LHCN-M2 (cell line): ENCODE measurements at places on chromosomes 7 and 10. TPM values are rescaled to one million over a fixed set of nuclear protein-coding genes. Genes with fewer than 3 reads are reported as not detected.

GTF2I gene
- 144 and 180 TPM in 2 replicates for total RNA-seq

ZNF488 gene
- 0.11 TPM in 1 of 2 replicates, not detected in the other for total RNA-seq

COMTD1 gene
- 11.5 and 11.7 TPM in 2 replicates for total RNA-seq

ITPRID1 gene
- not detected in 2 replicates for total RNA-seq

ZCWPW1 gene
- 1.9 and 4.2 TPM in 2 replicates for total RNA-seq

MYOZ1 gene
- not detected in 2 replicates for total RNA-seq

STEAP1B gene
- total RNA-seq: not detected in 2 replicates

DNA sequence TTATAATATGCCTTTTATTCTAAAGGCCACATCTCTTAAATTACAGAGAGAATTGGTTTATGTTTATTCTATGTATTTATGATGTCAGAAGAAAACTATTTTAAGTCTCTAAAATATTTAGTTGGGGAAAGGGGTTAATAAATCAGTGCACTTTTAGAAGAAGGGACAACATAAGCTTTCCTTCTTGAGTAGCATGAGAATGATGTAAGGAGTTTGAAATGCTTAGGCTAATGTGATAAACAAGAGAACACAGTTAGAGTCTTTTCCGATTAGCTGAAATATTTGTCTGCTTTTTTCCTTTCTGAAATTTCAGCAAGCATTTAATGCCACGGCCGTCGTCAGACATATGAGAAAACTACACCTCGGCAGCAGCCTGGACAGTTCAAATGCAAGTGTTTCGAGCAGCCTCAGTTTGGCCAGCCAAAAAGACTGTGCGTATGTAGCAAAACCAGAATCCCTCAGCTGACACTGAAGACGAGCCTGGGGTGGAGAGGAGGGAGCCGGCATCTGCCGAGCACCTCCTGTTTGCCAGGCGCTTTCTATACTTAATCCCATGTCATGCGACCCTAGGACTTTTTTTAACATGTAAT lies 176.2 kb downstream of the CCDC3 start:
- no peak for DNase-seq

- DNase-seq: no peak
Measured at GRCh38 chr7:37032258-37032601, 307.9 kb upstream of the AOAH start.

DNA sequence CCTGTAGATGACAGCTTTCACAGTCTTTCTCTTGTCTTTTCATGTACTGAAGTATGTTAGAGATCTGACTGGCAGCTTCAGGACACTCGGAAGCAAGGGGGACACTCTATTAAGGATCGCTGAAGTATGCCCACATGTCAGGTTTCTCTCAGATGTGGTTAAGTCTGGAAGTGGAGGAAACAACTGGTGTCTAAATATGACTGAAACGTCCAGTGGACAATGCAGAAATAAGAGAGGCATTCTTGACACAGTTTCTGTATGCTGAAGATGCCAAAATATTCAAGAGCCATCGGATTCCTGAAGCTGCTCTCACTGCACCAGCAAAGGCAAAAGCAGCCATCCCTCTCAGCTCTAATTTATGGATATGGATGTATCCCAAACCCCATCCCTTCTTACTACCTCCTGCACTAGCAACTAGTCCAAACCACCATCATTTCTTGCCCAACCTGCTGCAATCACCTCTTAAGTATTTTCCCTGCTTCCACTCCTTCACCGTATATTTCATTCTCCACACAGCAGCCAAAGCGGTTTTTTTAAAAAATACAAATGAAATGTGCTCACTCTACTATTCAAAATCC lies 113.4 kb downstream of the REEP3 start:
- DNase-seq: no peak

- no peak for DNase-seq
Measured at GRCh38 chr7:128757203-128757602, 18.0 kb downstream of the CALU start.

DNA sequence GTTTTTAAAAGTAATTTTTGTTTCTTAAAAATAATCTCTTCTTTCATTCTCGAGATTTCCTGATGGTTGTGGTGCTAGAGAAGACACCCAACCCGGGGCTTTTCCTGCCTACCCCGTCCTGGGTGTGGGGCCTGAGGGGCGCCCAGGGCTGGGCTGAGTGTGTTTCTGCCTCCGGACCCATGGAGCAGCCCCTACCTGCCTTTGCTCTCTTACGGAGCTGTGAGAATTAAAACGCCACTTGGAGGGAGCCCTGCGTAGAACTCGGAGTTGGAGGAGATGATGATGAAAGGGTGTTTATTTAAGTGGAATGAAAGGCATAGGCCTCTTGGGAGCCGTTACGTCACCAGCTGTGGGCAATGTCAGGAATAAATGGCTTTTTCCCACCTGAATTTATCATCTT lies 261.8 kb upstream of the SHH start:
- no peak for DNase-seq

DNA sequence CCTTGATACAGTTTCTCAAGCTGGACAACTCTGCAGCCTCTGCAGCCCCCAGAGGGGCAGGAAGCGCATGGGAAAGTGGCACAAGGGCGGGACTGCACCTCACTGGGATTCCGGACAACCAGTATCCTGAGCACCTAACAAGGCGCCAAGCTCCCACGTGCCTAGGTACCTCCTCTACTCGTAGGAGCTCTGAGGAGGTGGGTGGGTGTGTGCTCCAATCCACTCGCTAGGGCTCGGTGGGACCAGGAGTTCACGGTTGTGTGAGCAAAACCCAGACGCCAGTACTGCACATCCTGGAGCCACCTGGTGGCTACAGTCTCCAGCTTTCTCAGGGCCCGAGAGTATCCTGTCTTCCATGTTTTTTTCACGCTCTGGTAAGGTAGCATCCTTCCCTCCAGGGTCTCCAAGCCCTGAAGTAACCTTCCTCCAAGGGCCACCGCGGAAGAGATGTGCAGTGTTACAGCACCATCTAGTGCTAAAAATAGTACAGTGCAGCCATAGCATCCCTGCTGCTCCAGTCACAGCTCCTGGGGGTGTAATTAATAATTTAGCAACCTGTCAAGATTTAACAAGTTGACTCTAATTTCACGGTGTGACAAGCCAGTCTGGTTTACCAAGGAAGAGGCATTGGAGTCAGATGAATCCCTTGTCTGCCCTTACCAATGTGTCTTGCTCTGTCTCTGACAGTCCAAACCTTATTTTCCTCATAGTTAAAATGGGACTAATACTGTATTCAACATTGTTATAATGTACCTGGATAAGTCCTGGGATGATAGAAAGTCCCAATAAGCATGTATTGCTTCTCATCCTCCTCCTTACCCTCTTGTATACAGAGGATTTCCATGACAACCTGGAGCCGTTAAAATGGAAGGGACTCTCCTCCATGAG lies 70.4 kb downstream of the HERPUD2 start:
- peak; percentile 51 for DNase-seq

GRCh38 chr7:2307690-2308107 lies 6.5 kb downstream of the SNX8 start:
- no peak for DNase-seq

GRCh38 chr7:128304212-128304611 lies 39.5 kb downstream of the RBM28 start:
- DNase-seq: peak; percentile 90

DNA sequence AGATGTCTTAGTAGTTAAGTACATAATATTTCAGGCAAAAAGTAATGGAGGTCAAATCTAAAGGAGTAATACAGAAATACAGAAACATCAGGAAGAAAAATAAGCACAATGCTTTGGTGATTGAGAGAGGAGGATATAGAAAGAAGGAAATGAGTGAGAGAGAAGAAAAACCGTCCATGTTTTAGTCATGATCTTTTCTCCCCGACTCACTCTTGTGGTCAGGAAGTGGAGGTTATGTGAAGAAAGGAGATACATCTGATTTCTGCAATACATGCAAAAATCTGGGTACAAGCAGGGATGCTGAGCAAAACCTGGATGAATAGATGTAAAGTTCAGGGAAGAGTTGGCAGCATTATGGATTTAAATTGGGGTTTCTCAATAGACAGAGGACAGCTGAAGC lies 1122.5 kb downstream of the SORCS3 start:
- DNase-seq: no peak

DNA sequence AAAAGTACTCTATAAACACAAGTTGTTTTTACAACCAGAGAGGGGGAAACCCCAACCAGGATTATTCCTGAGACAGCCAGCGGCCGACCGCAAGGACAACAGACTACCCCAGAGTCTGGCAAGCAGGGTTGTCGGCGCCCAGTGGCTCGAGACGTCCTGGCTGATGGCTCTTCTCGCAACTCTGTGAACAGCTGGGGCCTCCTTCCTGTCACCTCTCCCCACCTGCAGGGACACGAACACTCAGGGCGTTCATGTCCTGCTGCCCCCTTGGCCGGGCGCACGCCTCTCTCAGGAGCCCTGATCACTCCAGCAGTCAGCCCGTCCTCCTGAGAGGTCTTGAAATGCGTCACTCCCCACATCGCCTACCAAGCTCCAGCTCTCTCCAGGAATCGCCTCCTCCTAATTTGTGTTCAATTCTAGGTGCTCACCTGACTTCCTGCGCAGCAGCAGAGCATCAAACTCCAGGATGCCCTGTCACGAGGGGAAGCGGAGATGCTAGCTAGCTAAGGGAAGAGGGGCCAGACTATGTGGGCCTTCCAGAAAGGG lies 66.4 kb upstream of the TNRC18 start:
- DNase-seq: no peak

DNA sequence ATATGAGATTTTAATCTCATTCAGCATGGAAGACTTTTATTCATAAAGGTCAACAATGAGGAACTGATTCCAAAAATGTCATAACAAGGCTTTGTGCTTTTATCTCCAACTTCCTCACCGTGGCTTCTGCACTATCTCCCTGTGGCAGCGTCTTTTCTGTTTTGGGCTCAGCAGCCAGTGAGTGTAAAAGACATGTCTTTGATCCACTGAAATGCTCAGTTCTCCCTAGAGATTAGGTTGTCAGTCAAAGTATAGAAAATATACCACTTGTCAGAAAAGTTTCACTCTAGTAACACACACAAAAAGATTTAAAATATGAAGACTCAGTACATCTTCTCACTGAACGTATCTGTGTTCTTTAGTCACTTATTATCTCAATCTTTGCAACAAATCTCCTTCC lies 901.8 kb upstream of the ZWINT start:
- DNase-seq: no peak

- DNase-seq: peak; percentile 8
Measured at GRCh38 chr10:66586897-66587679, 338.7 kb upstream of the LRRTM3 start.

DNA sequence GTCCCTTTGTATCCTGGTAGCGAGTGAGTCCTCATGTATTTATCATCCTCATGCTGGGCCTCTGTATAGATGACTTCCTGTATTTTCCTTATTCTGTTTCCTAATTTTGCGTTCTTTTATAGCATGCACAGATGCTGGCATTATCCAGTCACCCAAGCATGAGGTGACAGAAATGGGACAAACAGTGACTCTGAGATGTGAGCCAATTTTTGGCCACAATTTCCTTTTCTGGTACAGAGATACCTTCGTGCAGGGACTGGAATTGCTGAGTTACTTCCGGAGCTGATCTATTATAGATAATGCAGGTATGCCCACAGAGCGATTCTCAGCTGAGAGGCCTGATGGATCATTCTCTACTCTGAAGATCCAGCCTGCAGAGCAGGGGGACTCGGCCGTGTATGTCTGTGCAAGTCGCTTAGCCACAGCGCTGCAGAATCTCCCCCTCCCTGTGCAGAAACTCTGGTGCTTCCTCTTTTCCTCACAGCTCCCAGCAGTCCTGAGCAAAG lies 183.1 kb upstream of the PRSS58 start:
- no peak for DNase-seq

DNA sequence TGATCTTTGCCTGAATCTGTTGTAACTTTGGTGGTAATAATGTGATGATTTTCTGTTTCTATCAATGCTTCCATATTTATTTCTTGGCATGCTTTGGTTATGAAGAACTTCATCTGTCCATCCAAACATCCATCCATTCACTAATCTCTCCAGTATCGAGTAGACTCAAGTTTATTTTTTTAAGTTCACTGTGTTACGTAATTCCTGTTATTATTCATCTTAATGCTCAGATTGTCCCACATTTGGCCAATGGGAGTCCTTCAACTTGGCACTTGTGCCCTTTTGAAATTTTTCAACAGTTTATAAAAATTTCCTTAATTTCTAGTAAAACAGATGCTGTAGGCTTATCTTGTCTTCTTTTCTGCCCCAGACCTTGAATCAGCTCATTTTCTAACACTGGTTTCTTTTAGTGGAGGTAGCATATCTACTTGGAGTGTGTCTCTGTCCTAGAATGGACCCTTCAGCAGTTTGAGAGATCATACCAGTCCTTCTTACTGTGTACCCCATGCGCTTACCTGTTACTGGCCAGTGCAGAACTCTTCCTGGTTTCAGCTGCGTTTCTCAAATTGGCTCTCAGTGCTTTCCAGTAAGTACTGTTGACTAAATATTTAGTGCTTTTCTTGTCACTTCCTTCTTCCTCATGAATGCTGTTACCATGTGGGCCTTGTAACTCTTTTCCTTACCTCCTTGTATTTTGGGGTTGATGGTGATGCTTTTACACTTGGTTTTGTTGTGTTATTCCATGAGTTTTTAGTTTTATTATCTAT lies 100.8 kb downstream of the MLLT10 start:
- peak; percentile 36 for DNase-seq

DNA sequence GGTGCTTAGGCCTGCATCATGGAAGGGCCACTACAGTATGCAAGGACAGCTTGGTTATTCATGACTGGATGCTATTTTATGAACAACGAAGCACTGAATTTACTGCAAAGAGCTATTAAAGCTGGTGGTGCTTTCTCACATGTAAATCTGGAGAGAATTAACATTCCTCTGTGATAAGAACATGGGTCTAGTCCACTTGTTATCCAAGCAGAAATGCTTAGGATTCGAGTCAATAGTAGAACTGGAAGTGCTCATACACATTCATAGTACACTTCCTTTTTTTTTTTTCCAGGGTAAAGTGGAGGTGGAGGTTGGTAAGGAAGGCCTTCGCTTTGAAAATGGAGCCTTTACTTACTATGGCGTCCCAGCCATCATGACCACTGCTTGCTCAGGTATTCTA lies 35.0 kb downstream of the CNNM1 start:
- no peak for DNase-seq

GRCh38 chr7:108525327-108525984 lies 479 bp downstream of the PNPLA8 start:
- DNase-seq: peak; percentile 73

DNA sequence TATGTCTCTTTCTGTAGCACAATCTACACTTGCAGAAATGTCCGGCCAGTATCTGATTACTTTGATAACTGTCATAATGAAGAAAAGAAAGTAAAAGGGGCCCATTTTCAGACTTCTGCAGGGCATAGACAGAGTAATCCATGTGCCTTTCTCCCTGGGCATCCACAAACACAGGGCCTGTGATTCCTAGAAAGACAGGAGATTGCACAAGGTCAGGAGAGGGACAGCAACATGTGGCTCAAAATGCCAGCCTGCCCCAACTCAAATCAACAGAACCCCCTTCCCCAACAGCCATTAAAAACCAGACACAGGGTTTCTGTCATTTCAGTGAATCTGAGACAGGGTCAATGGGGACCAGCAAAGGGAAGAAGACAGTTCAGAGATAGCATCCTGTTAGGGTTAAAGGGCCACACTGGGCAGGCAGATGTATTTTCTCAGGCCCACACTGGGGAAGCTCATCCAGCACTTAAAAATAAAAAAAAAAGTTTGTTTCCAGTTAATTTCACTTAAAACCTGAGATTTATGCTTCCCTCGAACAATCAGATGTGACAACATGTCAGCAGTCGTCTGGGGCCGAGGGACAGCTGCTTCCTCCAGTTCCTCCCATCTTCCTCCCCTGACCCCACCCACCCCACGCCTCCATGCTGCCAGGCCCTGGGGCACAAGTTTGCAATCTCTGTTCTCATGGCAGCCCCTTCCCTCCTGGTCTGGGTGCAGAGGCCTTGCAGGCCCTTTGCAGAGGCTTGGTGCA lies 30.7 kb upstream of the ACSL5 start:
- DNase-seq: no peak
